ENCODE measurements at places on chromosomes 1 and 21.

GRCh38 chr1:46520063-46520911, 30.7 kb downstream of the DMBX1 start:
- DNase-seq, result no peak

- no peak for DNase-seq
These were observed 103.8 kb downstream of the DMRTB1 start for GRCh38 chr1:53562981-53563379.

DNA sequence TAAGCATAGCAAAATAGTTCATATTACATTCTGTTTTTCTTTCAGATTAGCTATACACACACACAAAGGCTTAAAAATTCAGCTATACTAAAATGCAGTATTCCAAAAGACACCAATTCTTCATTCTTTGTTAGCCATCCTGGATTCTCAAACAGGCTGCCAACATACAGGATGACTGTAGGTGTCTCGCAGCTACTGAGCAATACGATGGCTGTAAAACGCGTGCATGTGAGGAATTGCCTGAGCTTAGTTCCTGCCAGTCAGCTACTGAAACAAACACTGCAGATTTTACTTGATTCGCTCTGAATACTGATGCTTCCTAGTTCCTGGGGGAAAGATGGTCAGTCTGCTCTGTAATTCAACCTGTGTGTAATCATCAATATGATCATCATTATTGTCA, 24.7 kb upstream of the HMGN1 start:
- no peak for DNase-seq

- DNase-seq, result no peak
These were observed 24.3 kb upstream of the ENO1 start for GRCh38 chr1:8902765-8903164.

GRCh38 chr1:18289597-18289996, 182.0 kb downstream of the IGSF21 start:
- DNase-seq, result no peak

- no peak for DNase-seq
These were observed 52.0 kb upstream of the FAM20B start for GRCh38 chr1:178973652-178974101.

DNA sequence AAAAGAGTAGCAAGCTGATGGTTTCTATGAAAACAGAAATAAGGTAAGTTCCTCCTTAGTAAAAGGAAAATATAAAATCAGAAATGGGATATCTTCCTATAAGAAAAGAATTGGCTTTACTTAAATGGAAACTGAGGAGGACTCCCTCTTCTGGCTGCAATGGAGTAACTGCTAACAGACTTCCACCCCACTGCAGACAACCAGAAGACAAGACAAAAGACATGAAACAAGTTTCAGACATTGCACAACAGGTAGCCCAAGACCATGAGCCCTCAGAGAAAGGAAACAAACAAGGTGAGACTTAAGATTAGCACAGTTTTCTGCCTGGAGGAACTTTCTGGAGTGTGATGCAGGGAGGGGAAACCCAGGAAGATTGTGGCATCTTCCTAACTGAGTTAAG, 17.0 kb upstream of the OLFML2B start:
- no peak for DNase-seq

DNA sequence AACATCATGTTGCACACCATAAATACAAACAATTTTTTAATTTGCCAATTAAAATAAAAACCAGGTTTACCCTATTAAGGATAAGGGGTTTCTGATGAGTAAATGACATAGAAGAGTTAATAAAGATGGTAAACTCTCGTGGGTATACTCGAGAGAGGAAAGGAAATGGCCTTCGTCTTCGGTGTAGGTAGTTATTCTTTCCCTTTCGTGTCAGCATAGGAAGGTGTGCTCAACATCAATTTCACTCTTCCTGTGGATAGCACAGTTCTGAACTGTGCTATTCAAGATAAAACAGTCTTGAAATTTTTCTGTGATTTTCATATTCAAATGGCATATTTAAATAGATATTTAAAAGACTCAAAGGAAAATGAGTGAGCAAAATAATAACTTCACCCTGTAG, 98.2 kb downstream of the RGL1 start:
- no peak for DNase-seq

DNA sequence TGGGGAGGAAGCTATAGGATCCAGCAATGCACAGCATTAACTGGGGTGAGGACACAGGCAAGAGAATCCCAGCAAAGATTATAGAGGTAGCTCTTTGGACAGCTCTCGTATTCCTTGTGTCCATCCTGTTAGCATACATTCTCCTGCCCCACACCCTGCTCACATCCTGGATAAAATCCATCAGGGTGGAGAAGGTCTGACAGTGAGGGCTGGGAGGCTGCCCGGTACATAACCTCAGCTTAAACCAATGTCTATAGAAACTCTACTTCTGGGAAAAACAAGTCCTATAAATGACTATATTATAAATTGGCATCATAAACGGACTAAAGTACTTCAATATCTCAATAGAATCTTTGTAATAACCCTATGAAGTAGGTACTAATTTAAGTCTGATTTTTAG, 36.8 kb upstream of the UBE2U start:
- no peak for DNase-seq

DNA sequence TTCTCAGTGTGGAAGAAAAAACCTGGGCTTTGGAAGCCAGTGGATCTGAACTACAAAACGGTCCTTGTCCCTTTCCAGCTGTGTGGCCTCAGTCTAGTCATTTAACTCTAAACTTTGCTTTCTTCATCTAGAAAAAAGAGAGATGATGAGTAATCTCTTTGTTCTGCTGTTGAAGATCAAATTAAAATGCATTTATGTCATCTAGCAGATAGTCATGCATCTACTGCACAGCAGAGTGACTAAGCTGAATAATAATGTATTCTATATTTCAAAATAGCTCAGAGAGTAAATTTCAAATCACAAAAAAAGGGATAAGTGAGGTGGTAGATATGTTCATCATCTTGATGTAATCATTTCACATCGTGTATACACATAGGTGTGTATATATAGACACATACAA, 473.2 kb downstream of the DSCAM start:
- no peak for DNase-seq
